ENCODE measurements at places on chromosomes 6 and 20.

DNA sequence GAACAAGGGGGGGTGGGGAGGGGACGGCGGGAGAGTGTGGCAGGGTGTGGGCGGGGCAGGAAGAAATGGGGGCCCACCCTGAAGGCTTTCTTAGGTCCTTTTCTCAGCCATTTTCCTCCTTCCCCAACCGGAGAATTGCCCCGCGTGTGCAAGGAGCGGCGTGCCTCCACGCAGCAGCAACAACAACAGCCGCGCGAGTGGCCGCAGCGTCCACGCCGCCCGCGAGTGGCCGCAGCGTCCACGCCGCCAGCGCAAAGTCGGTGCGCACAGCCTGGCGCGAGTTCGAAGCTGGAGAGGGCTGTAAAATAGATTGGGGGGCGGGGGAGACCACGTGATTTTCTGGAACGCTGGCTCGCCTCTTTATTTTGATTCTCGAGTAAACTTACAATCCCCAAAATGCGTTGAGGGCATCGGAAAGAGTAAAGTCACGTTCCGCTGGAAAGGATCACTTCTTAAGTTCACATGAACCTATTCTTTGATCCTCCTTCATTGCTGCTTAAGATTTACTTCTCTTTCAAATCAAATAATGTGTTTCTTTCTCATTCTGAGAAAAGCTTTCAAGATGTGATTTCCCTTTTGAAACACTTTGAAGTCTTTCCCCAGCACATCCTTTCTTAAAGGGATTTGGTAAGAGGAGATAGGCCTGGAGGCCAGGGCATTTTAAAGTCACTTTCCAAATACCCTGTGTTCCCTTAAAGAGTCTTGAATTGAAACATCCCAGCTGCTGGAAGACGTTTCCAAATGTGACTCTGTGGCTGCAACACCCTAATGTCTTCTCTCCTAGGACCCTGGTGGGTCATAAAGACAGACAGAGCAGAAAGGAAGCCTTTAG, 66.7 kb upstream of the ZNF217 start:
- DNase-seq: no peak

GRCh38 chr6:113495521-113495920, 361.6 kb upstream of the MARCKS start:
- no peak for DNase-seq

DNA sequence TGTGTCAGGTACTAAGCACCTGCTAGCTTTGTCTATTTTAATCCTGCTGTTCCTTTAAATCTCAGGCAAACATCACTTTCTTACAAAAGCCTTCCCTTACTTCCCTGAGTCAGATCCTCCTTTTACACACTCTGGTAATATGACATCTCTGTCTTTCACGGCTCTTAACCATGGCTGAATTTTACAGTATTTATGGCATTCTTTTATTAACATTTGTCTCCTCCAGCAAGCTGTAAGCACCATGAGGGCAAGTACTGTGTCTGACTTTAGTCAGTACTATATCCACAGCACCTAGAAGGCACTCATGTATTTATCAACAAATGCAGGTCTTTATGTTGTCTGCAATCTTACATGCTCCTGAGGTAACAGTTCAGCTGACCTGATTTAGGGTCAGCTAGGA, 33.7 kb upstream of the HBS1L start:
- DNase-seq: no peak

DNA sequence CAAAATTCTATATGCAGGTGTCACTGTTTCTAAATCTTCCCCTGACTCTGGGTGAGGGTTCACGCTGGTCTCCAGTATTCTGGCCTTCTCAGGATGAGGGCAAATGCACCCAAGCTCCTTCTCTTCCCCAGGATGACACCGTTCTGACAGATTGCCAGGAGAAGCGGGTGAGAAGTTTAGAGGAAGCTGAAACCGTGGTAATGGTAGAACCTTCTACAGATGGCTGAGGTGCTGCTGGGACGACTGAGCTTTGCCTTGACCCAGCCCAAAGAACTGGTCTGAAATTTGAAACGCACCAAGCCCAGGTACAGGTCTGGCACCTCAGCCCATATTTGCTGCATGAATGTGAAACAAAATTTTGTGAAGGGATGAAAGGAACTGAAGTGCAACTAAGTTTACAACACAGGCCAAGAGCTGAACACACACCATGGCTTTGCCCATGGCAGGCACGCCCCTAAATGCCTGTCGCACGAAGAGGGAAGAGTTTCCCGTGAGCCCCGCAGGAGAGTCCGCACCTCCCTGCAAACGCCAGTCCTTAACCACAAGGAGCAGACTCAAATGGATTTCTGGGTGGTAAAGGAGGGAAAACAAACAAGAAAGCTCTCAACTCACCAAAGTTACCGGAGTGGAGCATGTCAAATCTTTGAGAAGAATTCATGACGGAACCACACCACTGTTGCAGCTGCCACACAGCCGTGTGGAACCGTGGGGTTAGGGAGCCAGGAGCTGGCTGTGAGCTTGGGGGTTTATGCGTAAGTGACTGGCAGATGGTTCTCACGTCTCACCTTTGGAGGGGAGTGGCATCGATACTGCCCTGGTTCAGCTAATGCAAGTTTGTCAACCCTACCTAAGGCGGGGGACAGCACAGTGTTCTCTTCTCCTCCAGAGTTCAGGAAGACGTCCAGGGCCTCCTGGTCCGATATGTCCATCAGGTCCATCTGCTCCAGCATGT, 138.9 kb downstream of the DTNBP1 start:
- DNase-seq: no peak

GRCh38 chr6:168886964-168887363, 366.7 kb downstream of the THBS2 start:
- no peak for DNase-seq

GRCh38 chr20:56060486-56060885, 55.2 kb upstream of the CBLN4 start:
- no peak for DNase-seq

DNA sequence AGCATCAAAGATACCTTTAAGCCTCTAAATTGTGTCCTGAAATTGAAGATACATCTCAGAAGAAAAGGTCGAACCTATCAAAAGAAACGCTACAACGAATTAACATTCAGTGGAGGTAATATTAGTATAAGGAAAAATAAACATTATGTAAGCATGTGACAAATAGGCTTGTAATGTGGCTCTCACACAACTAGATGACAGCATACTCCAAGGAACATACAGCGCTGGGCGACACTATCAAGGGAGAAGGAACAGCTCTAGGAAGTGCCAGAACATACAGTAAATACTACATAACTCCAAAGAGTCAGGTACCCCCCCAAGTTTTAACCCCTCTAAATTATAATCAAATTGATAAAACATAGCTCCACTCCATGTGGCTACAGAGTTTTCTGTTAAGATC, 103.5 kb downstream of the LAMP5 start:
- no peak for DNase-seq

- DNase-seq: no peak
Observed at GRCh38 chr6:146950351-146950835, 253.8 kb upstream of the STXBP5 start.

DNA sequence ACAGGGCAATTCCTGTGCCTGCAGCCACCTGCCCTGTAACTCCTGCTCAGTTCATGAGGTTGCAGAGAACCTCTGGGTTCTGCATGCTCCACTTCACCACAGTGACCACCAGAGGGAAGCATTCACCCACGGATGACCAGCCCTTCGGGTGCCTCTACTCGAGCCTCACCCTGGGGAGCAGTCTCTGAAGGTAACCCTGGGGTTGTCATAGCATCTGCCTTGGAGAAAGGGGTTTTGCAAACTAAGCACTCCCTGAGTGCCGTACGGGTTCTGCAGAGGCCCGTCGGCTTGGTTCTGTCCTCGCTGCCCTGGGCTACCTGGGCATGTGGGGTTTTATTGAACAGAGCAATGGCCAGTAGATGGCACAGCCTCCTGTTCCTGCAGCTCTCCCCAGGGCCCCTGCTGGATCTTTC, 10.2 kb upstream of the CST5 start:
- DNase-seq: no peak

- DNase-seq: no peak
Observed at GRCh38 chr6:147564556-147564955, 56.1 kb downstream of the SAMD5 start.

DNA sequence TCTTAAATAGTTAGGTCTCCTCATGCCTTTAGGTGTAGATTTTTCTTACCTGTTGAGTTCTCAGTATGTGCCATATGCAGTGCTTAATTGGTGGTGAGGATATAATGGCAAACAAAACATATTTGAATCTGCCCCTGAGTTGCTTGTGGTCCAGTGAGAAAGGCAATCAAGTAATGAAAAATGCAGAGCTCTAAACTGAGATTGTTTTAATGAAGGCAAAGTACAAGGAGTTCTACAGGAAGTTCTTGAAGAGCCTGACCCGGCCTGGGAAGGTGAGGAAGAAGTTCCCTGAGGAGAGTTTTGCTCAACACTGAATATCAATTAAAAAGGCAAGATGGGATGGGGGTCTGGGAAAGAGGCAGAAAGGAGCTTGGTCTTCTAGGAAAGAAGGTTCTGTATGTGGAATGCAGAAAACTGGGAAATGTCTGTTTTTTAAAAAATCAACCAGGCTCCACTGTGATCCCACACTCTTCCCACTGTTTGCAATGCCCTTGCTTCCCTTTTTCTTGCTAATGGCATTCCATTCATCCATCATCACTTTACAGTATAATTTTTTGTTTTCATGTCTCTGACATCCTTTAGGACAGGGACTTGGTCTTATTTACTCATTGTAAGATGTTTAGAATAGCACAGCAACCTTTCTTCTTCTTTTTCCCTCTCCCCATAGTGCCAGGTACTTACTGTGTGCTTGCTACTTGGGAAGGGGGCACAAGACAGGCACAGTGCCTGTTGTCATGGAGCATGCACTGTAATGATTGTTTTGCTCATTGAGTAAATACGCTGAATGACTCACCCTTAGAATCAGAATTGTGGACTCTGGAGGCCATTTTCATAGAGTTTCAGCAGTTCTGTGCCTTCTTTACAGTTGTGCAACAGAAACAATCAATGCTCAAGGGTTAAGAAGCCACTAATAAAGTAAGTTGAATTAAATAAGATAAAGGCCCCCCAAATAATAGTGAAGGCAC, 64.3 kb downstream of the ANKS1A start:
- no peak for DNase-seq

GRCh38 chr6:120759570-120759969, 574.7 kb downstream of the TBC1D32 start:
- no peak for DNase-seq

- no peak for DNase-seq
Observed at GRCh38 chr20:62804627-62805154, at the start of gene OGFR. OGFR (plus strand) TSS chr20:62804835; CDS start chr20:62804860, 25 bp downstream.

DNA sequence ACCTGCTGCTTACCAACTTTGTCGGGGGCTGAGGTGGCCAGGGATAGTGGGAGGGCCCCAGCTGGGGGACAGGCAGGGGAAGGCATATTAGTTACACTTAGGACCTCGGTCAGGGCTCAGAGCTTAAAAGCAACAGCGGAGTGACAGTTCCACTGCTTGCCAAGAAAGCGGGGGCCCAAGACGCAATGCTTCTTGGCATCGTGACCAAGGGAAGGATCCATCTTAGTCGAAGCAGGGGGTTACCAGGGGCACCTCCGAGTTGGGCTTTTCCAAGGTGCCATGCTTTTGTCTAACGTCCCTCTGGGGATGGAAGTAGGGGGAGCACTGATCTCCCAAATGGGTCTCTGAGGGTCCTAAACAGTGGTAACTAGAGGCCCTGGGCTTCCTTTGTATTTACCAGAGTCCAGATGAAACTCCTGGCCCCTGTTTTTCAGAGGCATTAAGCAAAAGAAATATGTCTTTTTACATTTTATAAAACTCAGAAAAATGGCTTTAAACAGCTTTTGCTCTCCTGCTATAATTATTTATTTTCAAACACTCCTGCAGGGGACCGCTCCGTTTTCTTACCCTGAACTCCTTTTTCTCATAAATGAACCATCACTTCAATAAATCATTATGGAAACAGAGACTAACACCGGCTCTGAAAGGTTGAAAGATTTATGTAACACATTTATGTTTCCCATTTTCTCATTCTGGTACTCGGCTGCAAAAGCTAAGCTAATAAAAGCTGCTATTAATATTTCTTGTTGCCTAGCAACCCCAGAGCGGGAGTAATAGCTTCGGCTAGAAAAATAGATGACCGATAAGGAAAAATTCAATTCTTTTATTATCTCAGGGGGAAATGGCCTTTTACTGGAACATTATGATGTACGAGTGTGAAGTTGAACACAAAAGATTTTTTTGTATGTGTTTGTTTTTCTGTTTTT, 100.4 kb downstream of the TOX2 start:
- no peak for DNase-seq

GRCh38 chr6:148401571-148401970, 58.9 kb downstream of the SASH1 start:
- DNase-seq: no peak

- DNase-seq: no peak
Observed at GRCh38 chr20:9590189-9590588, 75.8 kb downstream of the LAMP5 start.

DNA sequence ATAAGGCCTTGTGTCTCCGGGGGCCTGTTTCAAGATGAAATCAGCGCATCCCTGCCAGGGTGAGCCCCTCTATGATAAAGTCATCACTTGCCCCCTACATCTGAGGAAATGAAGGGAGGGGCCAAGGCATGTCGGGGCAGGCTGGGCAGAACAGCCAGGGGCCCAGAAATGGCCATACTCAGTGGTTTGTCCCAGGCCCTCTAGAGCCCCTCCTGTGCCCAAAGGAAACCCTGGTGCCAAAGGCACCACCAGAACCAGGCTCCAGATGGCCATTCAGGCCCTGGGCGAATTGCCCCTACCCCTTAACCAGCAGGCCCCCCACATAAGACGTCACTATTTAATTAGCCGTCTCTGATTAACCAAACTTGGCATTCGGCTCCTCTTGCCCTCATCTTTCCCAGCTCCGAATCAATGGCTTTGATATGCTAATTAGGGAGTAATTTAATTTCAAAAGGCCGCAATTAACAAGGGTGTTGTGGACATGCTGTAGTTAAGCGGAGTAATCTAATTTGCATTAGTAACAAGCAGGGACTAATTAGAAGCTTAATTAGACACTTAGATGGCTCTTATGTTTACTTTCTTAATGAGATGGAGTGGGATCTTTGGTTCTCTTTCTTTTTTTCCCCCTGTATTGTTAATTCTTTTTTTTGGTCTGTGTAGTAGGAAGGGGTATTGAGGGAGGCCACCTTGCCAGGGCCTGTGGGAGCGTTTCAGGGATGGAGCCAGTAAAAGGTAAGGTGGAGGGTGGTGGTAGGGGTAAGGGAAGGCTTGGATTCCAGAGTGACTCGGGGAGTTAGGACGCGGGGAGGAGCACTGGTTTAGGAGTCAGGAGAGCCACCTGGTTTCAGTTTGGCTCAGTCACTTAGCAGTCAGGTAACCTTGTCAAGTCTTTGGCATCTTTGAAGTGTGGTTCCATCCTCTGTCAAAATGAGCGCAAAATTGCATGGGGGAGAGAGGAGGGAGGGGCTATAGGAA, 9.4 kb downstream of the FOXP4 start:
- no peak for DNase-seq

GRCh38 chr6:90428514-90428913, 131.9 kb upstream of the BACH2 start:
- no peak for DNase-seq

DNA sequence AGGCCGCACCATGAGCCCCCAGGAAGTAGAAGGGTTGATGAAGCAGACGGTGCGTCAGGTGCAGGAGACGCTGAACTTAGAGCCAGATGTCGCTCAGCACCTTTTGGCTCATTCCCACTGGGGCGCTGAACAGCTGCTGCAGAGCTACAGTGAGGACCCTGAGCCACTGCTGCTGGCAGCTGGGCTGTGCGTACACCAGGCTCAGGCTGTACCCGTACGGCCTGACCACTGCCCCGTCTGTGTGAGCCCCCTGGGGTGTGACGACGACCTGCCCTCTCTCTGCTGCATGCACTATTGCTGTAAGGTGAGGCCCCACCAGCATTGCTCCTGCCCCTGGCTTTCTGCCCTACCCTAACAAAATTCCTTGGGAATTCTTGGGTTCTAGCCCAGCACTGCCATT, 13.1 kb downstream of the DNPH1 start:
- DNase-seq: no peak

All from thoracic aorta (tissue), 2 donors.